OCI-LY7 (cell line): ENCODE measurements at places on chromosomes 1 and 21.

DNA sequence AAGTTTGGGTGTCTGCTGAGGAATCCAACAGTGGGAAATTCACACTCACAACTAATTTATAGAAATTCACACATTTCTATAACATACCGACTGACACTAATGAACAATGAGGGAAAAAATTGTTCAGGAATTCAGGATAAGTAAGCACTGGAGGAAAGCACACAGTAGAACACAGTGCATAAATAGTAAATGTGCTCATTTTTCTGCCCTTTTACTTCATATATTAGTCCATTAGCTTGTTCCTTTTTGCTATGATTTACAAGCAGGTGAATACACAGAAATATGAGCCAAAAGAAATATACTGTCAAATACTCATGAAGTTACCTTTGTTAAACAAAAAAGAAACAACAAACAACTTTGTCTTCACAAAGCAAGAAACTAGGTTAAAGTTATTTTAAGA, 11.3 kb downstream of the NRIP1 start:
- DNase-seq, result no peak

GRCh38 chr1:164790081-164790480, 231.1 kb downstream of the PBX1 start:
- DNase-seq, result no peak

GRCh38 chr1:93504247-93505033, 56.5 kb downstream of the FNBP1L start:
- DNase-seq, result no peak

GRCh38 chr1:22080191-22080590, 27.7 kb downstream of the CDC42 start:
- DNase-seq, result no peak

DNA sequence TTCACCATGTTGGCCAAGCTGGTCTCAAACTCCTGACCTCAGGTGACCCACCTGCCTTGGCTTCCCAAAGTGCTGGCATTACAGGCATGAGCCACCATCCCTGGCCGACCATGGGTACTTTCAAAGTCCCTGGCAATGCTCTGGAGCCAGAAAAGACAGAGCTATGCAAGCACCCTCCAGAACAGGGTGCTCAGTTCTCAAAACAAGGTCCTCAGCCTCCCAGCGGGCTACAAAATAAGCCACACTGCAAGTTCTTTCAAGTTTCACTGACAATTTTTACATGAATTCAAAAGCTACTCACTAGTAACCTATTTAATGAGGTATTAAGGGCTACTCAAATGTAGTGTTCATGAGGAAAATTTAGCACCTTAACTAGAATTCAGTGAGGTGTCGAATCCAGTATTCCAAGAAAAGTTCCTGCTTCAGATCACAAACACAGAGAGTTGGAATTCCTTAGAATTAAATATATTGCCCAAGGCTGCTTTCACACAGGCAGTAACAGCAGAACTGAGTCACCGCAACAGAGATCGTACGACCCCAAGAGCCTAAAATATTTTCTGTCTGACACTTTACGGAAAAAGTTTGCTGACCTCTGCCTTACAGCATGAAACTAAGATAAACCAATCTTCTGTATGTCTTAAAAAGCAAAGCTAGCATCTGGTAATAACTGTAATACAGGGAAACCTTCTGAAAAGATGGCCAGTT, 60.7 kb downstream of the HSF2BP start:
- DNase-seq, result no peak

DNA sequence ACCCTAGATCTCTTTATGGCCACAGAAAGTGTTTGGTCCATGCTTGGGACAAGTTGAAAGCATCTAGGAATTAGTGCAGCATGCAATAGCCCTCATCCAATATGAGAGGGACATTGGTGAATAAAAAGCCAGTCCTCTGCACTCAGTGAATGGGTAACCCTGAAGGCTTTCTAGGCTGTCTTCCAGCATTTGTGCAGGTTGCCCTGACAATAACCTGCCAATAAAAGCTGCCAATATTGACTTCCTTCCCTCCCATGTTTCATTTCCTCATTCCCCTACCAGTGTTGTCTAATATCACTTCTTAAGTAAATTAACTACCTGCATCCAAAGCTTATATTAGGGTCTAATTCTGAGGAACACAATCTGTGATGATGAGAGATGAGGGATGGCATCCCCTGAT, 563.6 kb upstream of the NEGR1 start:
- DNase-seq, result no peak

DNA sequence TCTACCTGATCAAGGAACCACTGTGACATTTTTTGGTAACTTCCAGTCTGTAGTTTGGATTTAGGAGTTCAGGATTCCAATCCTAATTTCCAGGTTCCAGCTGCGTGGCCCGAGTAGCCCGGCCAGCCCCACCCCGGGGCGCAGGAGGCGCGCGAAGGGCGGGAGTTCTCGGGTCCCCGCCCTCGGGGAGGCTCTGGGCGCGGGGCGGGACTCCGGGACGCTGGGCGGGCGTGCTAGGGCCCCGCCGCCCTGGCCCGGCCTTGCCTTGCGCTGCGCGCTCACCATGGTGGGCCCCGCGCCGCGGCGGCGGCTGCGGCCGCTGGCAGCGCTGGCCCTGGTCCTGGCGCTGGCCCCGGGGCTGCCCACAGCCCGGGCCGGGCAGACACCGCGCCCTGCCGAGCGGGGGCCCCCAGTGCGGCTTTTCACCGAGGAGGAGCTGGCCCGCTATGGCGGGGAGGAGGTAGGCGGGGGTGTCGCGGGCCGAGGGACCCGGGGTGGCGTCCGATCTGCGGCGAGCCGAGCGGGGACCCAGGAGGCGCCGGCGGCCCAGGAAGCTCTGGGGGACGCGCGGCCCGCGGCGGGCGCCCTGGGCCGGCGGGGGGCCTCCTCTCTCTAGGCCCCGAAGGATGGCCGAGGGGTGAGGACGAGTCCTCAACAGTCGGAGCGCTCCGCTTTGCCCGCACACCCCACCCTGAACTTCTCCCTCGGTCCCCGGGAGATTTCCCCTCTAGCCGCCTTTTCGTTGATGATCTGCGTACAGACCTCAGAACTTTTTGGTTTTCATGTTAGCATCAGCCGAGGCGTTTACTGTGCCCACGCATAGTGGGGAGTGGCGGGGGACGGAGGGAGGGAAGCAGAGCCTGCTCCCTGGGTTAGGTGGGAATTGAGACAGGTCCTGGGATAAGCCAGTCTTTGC, at the start of gene NENF:
TSS of gene NENF (plus strand) at position 260 of the 916 bp plus-strand sequence. CDS start at position 284, 24 bp downstream.
- DNase-seq, result peak; percentile 74

- DNase-seq, result no peak
Observed at GRCh38 chr1:202531472-202531811, 178.8 kb downstream of the SYT2 start.

- no peak for DNase-seq
Observed at GRCh38 chr1:171434717-171435346, 50.5 kb upstream of the PRRC2C start.

GRCh38 chr21:44375281-44375651, 21.8 kb downstream of the TRPM2 start:
- no peak for DNase-seq

DNA sequence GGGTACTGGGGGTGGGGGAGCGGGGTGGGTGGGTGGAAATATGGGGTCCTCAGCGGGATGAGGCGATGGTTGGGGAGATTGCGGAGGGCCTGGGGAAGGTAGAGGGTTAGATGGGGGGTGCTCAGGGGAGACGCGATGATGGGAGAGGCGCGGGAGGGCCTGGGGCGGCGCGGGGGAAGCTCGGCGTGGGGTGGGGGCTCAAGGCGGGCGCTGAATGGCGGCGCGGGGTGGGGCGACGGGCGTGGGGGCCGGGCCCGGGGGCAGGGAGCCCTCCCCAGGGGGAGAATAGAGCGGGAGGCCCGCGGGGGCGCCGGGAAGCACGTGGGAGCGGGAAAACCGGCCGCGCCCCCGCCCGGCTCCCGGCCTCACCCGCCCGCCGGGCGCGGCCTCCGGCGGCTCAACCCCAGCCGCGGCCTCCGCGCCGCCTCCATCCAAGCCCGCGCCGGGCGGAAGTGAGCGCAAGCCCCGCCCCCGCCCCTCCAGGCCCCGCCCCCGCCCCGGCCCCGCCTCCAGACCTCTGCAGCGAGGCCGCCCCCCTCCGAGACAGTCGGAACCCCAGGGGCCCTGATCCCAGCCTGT, at the start of gene FAAP20:
TSS of gene FAAP20 (minus strand) at position 454 of the 579 bp plus-strand sequence. CDS start at position 431, 23 bp downstream.
- DNase-seq, result peak; percentile 82

DNA sequence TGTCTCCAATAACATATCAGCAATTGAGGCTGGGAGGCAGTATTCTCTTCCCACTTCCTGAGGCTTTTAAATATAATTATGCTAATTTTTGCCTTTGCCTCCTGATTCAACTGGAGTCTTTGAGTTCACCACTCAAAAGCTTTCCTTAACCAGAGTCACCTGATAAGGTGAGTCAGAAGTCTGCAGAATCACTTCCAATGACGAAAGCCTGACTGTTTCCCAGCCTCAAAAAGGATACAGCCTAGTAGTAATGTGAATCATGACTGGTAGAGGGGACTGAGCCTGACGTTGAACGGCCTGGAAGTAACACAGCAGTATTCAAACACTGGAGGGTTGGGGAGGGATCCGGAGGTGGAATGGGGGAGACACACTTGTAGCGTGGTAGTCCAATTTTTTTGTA, 10.4 kb upstream of the MRPL9 start:
- DNase-seq, result no peak

GRCh38 chr1:74504933-74505512, 7.4 kb downstream of the LRRC53 start:
- DNase-seq, result no peak

- no peak for DNase-seq
Observed at GRCh38 chr1:184945678-184946412, 28.5 kb downstream of the NIBAN1 start.

GRCh38 chr1:119758584-119758983, 10.1 kb downstream of the HMGCS2 start:
- no peak for DNase-seq

DNA sequence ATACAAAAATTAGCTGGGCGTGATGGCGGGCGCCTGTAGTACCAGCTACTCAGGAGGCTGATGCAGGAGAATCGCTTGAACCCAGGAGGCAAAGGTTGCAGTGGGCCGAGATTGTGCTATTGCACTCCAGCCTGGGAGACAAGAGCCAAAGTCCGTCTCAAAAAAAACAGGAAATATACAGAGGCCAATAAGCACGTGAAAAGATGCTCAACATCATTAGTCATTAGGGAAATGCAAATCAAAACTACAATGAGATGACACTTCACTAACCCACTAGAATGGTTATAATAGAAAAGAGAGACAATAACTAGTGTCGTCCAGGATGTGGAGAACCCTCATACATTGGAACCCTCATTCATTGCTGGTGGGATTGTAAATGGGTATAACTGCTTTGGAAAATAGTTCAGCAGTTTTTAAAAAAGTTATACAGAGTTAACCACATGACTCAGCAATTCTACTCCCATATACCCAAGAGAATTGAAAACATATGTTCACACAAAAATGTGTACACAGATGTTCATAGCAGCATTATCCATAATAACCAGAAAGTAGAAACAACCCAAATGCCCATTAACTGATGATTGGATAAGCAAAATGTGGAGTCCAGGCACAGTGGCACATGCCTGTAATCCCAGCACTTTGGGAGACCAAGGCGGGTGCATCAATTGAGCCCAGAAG, 6.4 kb upstream of the E2F2 start:
- peak; percentile 32 for DNase-seq

GRCh38 chr1:107327446-107327845, 186.6 kb downstream of the NTNG1 start:
- DNase-seq, result no peak
